ENCODE measurements at places on chromosomes 5 and 9.

DNA sequence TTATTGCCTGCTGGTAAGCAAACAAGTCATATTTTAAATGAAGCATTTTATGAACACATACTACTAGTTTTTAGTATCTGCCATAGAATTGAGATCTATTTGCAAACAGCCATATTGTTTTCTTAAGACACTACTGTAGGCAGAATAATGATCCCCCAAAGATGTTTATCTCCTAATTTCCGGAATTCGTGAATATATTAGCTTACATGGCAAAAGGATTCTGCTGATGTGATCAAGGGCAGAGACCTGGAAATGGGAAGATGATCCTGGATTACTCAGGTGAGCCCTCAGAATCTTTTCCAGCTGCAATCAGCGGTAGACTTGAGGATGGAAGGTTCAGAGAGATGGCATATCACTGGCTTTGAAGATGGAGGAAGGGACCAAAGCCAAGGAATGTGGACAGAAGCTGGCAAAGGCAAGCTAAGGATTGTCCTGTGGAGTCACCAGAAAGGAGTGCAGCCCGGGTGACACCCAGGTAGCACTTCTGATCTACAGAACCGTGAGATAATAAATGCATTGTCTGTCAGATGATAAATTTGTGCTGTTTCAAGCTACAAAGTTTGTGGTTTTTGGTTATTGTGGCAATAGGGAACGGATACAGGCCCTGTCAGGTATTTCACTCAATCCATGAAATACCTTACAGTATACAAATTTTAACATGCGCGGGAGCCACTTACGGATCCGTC lies 1.0 kb upstream of the ERCC6L2 start:
- peak; percentile 34 for DNase-seq

DNA sequence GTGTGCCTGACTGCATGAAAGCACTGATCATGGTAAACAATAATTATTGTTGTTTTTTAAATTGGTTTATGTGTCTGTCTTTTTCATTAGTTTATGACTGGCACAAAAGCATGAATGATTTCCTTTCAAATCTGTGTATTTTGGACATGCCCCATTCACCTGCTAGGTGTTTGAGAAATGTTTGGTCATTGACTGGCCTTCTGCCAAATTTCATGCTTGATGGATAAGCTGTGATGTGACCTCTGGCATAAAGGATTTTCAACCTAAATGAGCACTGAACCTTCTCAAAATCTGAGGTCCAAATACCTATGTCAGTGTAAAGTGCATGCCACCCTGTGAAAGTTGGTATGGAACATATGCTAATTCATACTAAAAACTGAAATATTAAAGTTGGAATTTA lies 204.5 kb downstream of the BRINP1 start:
- no peak for DNase-seq

- DNase-seq, result no peak
Measured at GRCh38 chr5:27172693-27173092, 134.3 kb upstream of the CDH9 start.

- no peak for DNase-seq
Measured at GRCh38 chr5:174542037-174542436, 182.3 kb upstream of the MSX2 start.

DNA sequence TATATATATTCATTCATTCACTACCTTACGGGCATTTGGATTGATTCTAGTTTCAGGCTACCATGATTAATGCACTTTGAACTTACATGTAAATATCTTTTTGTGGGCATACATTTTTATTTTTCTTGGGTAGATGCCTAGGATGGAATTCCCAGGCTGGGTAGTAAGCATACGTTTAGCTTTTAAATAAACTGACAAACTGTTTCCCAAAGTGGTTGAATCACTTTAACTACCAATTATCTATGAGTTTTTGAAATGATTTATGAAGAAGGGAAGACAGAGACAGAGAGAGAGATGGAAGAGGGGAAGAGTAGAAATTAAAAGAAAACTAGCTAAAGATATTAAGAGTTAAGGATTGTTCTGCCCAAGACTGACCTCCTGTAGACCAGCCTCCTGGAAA lies 612.6 kb downstream of the PSAT1 start:
- no peak for DNase-seq

GRCh38 chr9:128946571-128947276 lies 679 bp downstream of the DOLK start:
- DNase-seq, result no peak

DNA sequence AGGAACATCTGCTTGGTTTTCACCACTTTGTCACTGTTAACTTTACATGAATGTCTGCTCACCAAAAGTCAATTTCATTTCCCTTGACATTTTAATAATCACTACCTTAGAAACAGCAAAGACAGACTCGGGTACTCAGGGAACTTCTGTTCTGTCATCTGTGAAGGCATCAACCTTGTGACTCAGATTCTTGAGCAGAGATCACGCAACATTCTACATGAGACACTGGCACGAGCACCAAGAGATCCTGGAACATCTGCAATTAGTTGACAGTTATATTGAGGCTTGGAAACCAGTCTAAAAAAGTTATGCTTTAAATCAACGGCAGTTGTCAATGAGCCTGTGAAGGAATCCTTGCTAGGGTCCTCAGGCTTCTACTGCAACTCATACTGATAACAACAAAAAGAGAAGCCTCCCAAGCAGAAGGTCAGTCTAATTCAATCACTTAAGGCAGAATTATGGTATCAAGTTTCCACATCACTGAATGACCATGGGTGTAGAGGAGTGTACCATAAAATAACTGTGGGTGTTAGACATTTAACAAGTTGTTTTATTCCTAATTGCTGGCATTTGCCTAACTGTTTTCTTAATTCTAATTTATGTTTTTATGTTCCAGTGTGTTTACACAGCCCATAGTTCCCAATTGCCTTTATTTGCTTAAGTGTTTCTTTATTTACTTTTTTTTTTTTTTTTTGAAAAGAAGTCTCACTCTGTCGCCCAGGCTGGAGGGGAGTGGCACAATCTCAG lies 3.3 kb upstream of the PBX3 start:
- DNase-seq, result no peak

DNA sequence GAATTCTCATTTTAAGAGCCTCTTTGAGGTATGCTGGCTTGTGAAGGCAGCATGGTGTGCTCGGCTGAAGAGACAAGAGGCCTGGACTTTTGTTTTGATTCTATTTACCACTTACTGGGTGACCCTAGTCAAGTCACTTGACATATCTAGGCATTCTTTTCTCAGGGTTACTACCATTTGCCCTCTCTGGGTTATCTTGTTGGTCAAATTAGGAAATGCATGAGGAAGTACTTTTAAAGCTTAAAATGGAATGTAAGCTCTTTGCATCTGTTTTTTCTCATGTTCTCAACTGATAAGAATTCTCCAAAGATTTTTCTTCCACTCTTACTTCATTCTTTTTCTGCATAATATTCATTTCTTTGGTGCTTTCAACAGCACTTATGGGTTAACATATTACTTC lies 173.1 kb downstream of the PLK2 start:
- DNase-seq, result no peak

GRCh38 chr5:20601678-20602100 lies 613.7 kb upstream of the CDH18 start:
- peak; percentile 18 for DNase-seq

- DNase-seq, result peak; percentile 100
Measured at GRCh38 chr9:14326264-14326826, 12.4 kb upstream of the NFIB start.

DNA sequence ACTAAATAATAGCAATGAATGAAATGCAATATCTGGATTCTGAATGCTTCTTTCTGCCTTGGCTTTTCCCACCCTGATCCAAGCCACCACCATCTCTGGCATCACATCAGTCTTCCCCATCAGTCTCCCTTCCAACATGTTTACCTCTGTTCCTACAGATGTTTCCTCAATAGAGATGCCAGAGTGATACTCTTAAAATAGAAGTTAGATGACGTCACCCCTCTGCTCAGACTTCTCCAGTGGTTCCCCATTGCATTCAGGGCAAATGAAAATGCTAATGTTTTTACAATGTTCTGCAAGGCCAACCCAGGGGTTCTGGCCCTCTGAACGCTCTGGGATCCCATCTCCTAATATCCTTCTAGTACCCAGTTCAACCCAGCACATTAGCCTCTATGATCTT lies 305.8 kb downstream of the TRIM32 start:
- DNase-seq, result no peak

- no peak for DNase-seq
Measured at GRCh38 chr9:69357030-69357775, 32.2 kb downstream of the ENTREP1 start.

DNA sequence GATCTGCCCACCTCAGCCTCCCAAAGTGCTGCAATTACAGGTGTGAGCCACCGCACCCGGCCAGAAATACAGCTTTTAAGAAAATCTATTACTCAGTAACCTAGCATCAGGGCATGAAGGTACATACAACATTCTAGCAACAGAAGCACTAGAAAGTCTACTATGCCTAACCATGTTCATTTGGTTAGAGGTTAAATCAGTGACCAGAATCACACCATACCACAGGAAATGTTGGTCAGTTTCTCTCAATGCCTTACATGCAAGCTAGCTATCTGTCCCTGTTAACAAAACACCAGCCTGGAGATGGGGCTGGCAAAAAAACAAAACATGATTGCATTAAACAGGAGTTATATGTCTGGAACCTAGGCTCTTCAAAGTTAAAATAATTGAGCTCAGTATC lies 104.1 kb downstream of the STRBP start:
- no peak for DNase-seq

DNA sequence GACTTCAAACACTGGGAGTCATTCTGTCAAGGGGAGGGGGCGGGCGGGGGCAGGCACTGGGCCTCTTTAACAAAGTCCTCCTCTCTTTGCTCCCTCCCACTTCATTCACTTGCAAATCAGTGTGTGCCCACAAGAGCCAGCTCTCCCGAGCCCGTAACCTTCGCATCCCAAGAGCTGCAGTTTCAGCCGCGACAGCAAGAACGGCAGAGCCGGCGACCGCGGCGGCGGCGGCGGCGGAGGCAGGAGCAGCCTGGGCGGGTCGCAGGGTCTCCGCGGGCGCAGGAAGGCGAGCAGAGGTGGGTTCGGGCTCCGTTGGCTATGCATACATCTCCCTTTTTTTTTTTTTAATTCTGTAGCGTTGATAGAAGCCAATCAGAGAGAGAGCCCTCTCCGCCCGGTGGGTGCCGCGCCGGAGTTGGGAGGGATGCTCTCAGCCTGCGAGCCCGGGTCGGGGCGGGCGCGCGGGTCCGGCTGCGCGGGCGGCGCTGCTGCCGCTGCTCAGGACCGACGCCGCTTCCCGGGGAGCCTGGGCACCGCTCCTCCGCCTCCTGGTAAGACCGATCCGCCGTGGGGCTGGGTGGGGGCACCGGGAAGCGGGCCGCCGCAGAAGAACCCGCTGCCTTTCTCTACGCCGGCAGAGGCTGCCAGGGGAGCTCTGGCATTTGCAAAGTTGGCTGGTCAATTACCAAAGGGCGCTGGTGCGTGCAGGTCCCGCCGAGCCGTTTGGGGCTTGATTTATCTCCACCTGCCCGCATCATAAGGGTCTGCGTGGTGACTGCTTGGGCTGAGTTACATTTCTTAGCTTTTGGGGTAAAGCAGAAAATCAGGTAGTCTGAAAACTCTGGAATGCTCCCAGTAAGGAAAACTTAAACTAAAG lies at the start of gene CDH6:
CDH6 (plus strand) TSS at position 96 of the 877 bp plus-strand sequence. CDS start 73,788 bp downstream, outside the sequence.
- no peak for DNase-seq

DNA sequence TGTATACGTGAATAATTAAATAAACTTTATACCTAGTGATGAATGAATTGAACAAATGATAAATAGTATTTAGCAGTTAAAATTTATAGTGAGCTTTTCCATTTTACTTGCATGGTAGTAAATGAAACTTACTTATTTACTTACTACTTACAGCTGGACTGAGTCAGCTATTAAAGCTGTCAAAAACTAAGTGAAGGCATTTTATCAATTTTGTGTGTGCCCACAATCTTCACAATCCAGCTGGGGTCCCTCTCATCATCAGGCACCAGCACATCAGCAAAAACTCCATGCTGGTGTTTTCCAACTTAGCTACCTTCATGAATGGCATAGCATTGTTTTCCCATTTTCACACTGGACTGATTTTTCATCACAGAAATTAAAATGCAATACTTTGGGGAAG lies 81.1 kb downstream of the SAXO1 start:
- DNase-seq, result no peak

DNA sequence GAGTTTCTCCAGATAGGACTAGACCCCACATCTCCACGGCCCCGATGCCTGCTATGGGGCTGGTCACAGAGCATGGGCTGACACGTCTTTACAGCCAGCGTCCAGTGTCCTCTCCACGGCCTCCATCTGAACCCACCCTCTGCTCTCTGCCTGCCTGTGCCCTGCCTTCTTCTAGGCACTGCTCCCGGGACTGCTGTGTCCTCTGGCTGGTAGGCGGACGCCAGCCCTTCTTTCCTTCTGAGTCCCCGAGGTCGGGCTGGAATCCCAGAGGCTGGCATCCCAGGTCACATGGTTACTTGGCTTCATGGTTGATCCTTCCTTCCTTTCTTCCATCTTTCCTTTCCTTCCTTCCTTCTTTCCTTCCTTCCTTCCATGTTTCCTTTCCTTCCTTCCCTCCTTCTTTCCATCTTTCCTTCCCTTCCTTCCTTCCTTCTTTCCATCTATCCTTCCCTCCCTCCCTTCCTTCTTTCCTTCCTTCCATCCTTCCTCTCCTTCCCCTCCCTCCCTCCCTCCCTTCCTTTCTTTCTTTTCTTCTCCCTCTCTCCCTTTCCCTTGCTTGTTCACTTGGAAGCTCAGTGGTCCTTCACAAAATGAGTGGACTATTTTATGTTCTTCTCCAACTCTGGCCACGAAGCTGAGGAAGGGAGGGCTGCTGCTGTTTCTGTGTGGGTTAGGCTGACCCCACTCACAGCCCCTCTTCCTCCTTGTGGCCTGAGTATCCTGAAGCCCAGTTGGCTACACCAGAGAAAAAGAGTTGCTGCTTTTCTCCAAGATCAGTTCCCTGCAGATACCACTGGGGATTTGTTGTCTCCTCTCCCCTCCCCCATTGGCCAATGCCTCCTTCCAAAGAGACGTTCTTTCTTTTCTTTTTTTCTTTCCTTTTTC lies 66.8 kb upstream of the NEURL1B start:
- no peak for DNase-seq

- DNase-seq, result no peak
Measured at GRCh38 chr5:139094154-139095131, 103.7 kb downstream of the SIL1 start.

- DNase-seq, result no peak
Measured at GRCh38 chr5:89595056-89595455, 712.1 kb upstream of the MEF2C start.

DNA sequence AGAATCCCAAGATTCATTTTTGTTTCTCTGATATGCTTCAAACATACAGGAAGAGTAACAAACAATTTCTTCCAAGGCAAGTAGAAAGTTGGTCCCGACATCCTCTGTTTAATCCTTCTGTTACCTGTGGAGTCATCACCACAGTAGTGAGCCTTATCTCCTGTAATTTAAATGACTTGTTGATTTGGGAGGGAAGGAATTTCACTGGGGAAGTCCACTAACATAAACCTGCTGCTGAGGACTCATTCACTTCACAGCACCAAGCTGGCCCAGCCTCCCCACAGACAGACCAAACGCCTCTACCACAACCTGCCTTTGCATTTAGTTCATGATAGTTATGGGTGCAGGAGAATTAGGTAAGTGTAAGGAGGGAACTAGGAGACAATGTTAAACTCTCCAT lies 63.2 kb downstream of the PRKACG start:
- no peak for DNase-seq

- DNase-seq, result no peak
Measured at GRCh38 chr5:73314395-73315257, 134.0 kb downstream of the FOXD1 start.

- DNase-seq, result no peak
Measured at GRCh38 chr5:1923766-1924165, 41.0 kb upstream of the IRX4 start.

- DNase-seq, result no peak
Measured at GRCh38 chr5:84603568-84604185, 219.0 kb upstream of the EDIL3 start.

- no peak for DNase-seq
Measured at GRCh38 chr5:41009232-41009631, 61.9 kb downstream of the MROH2B start.

Data from NCI-H446 (cell line).